Mesothelial cell of epicardium (in vitro differentiated cells): ENCODE measurements at places on chromosomes 4 and X.

DNA sequence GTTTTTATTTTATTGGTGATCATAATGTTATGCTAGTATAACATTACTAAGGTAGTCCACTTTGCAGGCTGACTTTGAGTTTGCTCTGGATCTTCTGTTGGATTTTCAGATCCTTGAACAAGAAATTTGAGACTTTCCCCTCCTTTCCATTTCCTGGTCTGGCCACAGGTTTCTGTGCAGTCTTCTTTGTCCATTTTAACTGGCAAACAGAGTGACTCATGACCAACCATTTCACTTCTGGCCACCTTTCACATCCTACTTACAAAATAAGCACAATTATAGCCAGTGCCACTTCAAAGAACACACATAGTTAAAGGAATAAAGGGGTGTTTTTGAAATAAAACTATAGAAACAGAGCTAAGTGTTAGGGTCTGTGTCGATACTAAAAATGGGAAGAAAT lies 8.4 kb downstream of the ANK2 start:
- no peak for DNase-seq

GRCh38 chr4:26905172-26905571 lies 44.5 kb downstream of the STIM2 start:
- DNase-seq, result no peak

GRCh38 chr4:85713005-85713404 lies 238.1 kb downstream of the ARHGAP24 start:
- DNase-seq, result no peak

DNA sequence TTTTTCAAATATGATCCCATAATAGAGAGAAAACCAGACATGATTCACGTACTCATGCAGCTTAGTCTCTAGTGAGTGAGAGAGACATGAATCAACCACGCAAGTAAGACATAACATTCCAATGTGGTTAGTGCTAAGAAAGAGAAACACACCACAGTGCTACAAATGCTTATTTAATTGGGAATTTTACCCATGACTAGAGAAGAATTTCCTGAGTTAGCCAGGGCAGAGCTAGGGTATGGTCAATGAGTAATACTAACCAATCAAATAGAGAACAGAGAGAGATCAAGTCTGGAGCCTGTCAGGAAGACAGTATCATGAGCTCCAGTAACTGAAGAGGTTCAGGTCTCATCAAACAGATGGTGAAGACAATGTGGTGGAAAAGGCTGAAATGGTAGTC lies 495.2 kb downstream of the PDGFC start:
- DNase-seq, result no peak

DNA sequence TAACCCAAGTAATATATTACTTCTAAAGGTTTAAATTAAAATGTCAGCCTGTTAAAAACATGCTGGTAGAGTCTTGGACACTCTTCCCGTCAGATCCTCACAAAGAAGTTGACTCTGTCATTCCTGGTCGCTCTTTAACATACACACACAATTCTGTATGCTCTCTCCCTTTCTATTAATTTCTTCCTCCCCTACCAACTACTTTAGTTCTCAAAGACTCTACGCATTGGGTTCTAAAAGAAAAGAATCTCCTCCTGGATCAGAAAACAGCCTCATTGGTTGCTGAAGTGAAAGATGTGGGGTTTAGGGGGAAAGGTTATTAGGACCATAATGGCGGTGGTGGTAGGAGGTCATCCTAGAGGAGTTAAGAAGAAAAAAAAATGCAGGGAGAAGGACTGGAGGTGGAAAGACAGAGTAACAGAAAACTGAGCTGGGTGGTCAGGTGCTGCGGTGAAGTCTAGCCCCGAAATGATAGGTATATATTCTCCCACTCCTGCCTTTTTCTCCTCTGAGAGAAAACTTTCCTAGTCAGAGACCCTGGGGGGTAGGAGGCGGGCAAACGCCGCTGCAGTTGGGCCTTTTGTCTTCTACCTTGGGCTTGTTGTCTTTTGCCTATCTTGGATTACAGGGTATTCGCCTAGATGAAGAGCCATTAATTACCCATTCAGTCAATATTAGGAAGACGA lies 5.2 kb upstream of the PITX2 start:
- DNase-seq, result peak; percentile 39

DNA sequence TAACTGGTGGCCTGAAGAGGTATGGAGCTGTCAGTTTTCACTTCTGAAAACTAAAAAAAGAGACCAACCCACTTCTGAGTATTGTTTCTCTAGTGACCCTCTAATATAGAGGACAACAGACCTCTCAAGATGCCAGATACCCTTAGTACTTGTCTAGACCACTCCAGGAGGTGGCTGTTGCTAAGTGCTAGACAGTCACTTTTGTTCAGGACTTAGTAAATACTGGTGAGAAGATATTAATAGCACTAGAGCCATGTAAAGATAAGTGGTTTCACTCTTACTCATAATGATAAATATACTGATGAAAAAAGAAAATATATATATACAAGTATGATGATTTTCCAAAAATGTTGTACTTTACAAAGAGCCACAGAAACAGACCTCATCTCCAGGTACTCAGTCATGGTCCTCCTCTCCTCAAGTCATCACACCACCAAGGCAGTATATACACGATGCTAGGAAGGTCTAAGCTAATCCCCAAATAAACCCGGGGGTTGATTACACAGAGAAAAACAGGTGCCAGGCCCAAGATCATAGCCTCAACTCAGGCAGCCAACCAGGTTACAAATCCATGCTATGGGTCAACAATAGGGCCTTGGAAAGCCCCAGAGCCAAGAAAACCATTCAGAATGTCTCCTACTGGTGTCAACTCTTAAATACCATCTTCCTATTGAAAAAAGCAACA lies 66.9 kb downstream of the ARHGEF9 start:
- DNase-seq, result no peak
